ENCODE measurements at places on chromosomes 6 and 20.

- DNase-seq = no peak
These were observed 28.6 kb upstream of the SAMD5 start for GRCh38 chr6:147479857-147480256.

- no peak for DNase-seq
These were observed 1.7 kb downstream of the RPS6KA2 start for GRCh38 chr6:166625356-166625755.

GRCh38 chr20:58286729-58287128, 22.8 kb upstream of the RAB22A start:
- no peak for DNase-seq

GRCh38 chr6:32146287-32146686, 5.5 kb downstream of the PRRT1 start:
- no peak for DNase-seq

- DNase-seq = no peak
These were observed 12.0 kb upstream of the B4GALT5 start for GRCh38 chr20:49725694-49726093.

DNA sequence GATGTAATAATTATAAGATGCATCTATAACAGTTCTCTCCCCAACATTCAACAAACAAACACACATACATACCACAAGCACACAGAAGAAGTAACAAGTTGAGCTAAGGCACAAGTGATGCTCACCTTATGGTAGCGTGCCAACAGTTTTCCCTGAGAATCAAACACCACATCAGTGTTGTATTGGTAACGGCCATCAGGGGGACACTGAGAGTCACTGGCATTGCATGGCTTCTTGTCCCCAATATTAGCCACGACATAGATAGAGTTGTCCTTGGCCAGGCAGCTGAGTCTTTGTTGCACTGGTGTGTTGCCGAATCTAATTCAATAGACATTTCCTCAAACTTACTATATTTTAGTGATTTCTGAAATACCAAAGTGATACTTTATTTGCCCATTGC, 14.8 kb upstream of the VNN1 start:
- no peak for DNase-seq

DNA sequence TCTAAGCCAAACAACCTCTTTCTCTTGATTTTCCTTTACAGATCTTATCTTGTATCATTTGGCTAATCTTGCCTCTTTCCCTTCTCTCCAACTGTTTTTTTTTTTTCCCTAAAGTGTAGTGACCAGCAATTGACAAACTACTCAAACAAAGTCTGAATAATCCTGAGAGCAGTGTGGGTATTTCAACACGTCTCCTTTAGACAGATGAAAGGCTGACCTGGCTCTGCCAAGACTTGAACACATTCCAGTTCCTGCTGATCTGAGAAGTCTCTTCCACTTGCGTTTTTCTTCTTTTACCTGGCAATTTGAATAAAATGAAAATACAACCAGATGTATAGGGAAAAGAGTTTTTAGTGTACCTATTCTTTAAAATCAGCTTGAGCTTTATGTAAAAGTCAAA, 168.4 kb downstream of the GJA10 start:
- DNase-seq = no peak

DNA sequence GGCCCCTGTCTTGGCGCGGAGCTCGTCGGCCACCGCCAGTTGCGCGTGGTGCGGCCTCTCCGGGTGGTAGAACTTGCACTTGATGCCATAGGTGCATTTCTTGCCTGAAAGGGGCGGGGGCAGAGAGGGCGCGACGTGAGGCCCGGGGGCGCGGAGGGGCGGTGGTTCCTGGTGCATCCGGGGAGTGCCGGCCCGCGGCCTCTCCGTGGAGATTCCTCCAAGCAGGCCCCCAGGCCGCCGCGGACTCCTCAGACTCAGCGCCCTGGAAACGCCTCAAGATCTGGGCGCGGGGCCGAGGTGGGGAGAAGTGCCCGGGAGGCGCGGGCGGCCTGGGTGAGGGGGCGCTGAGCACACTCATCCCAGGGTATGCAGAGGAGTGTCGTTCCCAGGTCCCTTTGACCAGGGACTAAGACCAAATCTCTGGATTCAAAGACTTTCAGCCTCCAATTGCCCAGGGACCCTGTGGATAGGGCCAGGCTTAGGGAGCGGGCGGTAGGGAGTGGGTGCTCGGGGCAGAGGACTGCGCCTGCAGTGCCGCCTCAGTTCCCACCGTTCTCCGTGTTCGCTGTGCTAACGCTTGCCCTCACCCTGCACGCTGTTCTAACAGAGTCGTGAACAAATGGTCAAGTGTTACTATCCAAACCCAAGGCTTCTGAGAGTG, 33.3 kb downstream of the ZC3H12D start:
- DNase-seq = no peak

- DNase-seq = no peak
These were observed 3.2 kb upstream of the BPIFA2 start for GRCh38 chr20:33164763-33165095.

DNA sequence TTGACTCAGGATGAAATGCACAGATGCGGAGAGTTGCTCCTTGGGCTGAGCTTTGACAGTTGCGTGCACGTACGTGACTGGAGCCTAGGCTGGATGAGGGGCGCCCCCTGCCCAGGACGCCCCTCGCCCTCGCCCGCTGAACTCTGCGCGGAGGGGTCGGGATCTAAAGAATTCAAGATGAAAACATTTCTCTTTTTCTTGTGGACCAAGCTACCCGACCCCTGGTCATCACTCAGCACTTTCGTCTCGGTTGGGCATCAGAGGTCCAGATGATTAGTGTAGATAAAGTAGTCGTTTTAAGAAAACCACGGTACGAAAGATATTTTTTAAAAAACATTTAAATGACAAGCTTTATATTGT, 700 bp downstream of the DTD1 start:
- no peak for DNase-seq

DNA sequence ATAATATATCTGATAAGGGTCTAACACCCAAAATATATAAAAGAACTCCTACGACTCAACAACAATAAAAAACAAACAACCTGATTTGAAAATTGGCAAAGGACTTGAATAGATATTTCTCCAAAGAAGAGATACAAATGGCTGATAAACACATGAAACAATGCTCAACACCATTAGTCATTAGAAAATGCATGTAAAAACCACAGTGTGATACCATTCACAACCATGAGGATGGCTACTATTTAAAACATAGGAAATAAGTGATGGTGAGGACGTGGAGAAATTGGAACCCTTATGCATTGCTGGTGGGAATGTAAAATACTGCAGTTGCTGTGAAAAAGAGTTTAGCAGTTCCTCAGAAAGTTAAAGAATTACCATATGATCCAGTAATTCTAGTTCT, 41.4 kb downstream of the PTGIS start:
- DNase-seq = no peak

DNA sequence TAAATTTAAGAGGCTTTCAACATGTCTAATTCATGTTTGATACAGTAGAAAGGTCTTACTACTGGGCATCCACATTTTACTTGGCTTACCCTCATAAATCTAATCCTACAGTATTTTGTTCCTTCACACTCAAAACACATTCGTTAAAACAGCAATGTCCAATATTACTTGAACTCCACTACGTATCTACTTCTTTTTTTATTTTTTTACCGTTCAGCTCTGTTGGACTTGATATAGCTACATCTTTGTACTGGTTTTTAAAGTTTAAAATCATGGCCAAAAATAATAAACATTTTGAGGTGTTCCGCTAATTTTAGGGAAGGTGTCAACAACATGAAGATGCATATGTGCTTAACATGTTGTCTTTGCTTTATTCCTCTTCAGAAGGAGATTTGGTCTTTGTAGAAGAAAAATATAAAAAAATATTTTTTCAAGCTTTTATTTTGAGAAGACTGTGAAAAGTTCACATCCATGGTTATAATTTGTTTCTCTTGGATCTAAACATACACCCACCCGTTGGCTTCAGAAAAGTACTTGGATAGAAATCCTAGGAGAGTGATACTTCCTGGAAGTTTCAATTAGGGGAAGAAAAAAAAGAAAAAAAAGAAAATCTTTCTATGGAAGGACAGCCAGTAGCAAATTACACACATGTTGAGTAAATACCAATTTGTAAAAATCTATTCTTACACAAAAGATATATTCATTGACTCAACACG, 71.5 kb downstream of the EPB41L2 start:
- no peak for DNase-seq

GRCh38 chr6:215335-216034, 76.8 kb upstream of the DUSP22 start:
- DNase-seq = no peak

- no peak for DNase-seq
These were observed 92.6 kb downstream of the MAP3K7 start for GRCh38 chr6:90494067-90494780.

DNA sequence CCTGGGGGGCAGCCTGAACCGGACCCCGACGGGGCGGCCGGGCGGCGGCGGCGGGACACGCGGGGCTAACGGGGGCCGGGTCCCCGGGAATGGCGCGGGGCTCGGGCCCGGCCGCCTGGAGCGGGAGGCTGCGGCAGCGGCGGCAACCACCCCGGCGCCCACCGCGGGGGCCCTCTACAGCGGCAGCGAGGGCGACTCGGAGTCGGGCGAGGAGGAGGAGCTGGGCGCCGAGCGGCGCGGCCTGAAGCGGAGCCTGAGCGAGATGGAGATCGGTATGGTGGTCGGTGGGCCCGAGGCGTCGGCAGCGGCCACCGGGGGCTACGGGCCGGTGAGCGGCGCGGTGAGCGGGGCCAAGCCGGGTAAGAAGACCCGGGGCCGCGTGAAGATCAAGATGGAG, 636 bp downstream of the SRF start:
- DNase-seq = no peak

DNA sequence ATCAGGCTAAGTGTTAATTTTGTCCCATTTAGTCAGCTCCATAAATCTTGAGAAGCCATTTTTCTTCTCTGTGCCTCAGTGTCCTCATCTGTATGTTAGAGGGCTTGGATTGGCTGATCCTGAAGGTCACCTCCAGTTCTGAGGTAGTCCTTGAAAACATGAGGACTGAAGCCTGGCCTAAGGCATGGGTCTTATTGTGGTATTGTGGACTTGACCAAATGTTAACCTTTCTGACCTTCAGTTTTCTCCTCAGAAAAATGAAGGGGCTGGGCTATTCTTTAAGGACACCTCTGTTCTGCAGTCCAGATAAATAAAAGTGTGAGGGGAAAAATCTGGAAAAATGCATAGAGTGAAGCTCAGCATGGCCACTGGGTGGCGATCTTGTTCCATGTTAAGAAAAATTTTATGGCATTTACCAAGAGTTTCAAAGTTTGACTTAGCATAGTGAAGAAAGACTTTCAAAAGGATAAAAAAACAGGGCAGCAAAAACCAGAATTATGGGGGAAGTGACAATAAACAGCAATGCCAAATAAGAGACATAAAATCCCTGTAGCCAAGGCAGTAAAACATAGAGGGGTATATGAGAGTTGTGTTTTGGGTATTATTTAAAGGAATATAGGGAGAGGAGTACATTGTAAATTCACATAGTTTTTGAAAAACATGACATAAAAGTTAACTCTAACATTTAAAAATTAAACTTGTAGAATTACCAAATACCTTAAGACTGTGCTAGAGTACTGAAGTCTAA, 13.2 kb upstream of the TFB1M start:
- no peak for DNase-seq

GRCh38 chr6:20366082-20366830, 35.4 kb upstream of the E2F3 start:
- DNase-seq = no peak

GRCh38 chr6:92354270-92354829, 1065.0 kb downstream of the EPHA7 start:
- DNase-seq = no peak

- DNase-seq = no peak
These were observed 71.7 kb downstream of the RCAN2 start for GRCh38 chr6:46419576-46420002.

DNA sequence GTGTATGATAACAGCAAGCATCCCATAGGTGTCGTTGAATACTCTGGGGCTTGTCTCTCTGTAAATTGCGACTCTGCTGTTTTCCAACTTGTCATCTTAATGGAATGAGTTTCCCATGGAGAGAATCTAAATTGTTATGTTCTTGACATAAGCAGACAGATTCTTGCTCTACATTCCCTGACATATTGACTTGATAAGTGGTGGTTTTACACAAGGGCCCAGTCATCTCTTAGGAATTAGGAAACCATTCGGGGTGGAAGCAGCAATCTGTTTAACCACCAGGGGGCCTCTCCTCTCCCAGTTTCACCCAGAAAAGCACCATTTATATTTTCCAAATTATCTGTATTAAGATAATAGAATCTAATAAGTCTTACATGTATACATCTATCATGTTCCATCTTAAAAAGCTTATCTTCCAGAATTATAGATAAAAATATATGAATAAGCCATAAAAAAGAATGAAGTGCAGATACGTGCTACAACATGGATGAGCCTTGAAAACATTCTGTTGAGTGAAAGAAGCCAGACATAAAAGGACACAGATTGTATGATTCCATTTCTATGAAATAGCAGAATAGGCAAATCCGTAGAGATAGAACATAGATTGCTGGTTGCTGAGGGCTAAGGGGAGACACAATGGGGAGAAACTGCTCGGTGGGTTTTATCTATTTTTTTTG, 23.1 kb upstream of the MROH8 start:
- DNase-seq = no peak

GRCh38 chr20:58660855-58661597, 9.9 kb downstream of the STX16 start:
- DNase-seq = no peak

DNA sequence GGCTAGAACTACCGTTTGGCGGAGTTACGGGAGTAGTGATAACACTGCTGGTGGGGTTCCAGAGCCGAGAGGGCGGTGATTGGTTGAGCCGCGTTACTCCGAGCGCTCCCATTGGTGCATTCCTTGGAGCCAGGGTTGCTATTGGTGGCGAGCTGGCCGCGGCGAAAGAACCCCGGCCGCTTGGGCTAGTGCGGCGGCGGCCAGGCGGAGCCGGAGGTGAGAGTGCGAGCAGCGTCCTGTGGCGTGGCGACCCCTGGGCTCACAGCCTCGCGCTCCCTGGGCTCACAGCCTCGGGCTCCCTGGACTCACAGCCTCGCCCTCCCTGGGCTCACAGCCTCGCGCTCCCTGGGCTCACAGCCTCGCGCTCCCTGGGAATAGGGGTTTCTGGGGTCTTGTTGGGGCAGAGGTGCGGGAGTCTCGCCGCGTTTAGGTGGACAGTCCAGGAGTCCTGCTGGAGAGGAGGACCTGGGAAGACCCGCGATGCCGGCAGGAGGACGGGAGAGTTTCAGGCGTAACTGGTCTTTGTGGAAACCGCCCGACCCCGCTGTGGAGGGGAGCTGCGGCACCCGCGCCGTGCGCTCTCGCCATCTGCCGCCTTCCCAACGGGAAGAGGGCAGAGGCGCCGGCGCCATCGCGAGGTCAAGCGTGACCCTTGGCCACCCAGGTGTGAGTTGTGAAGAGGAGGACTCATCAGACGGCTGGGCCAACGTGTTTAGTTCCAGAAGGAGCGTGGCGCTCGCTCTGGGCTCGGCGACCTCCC, 12.2 kb downstream of the PRDM13 start:
- no peak for DNase-seq

DNA sequence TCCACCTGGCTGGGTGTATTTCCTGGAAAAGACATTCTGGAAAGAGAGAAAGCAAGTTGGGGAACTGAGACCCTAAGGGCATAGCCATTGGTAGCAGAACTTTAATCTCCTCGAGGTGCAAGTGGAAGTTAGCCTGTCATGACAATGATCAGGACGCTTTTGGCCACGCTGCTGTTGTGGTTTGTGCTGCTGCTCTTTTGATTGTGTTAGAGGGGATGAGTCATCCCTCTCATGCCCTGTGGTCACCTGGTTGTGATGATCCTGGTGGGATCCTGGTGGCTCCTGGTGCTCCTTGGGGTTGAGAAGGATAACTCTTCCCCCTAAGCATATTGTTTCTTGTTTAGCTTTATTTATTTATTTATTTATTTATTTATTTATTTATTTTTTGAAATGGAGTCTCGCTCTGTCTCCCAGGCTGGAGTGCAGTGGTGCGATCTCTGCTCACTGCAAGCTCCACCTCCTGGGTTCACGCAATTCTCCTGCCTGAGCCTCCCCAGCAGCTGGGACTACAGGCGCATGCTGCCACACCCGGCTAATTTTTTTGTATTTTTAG, 350.3 kb downstream of the KIF16B start:
- DNase-seq = no peak

Measured in cortex of kidney (tissue), 1 donor.